ENCODE measurements at places on chromosomes 11 and 22.

DNA sequence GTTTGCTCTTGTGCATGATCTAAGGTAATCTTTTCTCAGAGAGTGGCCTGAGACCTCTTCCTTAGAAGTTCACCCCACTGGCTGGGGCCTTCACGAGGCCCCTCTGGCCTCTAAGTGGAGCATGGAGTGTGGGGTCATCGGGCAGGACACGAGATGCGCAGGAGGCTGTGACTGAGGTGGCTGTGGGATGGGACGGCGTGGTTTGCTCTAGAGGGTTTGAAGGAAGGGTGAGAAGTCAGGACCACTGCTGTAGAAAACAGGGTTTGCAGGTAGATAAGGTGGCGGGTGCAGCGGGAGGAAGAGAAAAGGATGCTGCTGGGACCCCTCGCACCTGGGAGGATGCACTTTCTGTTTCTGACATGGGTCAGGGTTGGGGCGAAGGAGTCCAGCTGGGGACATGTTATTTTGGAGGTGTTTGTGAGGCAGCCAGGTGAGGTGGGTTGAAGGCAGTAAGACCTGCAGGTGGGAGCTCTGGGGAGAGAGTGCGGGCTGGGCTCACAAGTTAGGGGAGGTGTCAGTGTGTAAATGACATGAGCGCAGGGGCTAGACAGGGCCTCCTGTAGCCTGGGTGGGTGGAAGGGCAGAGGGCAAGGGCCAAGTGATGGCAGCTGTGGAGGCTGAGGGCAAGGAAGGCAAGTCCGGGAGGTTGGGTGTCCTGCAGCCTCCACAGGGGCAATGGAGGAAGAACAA lies 62.5 kb downstream of the KCNQ1 start:
- DNase-seq, result no peak

- DNase-seq, result no peak
These were observed 1274.6 kb downstream of the BRD1 start for GRCh38 chr22:48553119-48553518.

DNA sequence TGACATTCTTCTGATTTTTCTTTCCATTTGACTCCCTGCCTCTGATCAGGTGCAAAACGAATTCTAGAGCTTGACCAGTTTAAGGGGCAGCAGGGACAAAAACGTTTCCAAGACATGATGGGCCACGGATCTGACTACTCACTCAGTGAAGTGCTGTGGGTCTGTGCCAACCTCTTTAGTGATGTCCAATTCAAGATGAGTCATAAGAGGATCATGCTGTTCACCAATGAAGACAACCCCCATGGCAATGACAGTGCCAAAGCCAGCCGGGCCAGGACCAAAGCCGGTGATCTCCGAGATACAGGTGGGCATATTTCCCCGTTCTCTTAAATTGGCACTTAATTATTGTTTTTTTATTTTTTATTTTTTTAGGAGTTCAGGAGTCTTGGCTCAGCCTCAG lies 15.4 kb downstream of the XRCC6 start:
- no peak for DNase-seq

GRCh38 chr11:103406357-103406756 lies 297.1 kb downstream of the DYNC2H1 start:
- DNase-seq, result no peak

DNA sequence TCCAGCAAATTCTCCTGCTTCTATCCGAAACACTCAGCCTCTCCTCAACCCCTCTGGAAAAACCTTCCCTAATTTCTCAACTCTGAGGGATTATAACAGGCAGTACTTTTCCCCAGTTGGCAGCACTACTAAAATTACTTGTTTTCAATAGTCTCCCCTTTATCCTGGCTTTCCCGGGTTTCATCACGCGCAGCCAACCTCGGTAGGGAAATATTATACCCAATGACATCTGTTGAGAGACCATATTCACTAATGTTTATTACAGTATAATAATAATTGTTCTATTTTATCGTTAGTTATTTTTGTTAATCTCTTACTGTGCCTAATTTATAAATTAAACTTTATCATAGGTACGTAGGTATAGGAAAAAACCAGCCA lies 330 bp upstream of the POLD3 start:
- DNase-seq, result no peak

- DNase-seq, result no peak
These were observed 20.9 kb downstream of the TMPRSS13 start for GRCh38 chr11:117908109-117908895.

- DNase-seq, result no peak
These were observed 10.8 kb downstream of the SYT12 start for GRCh38 chr11:67033661-67034166.

- DNase-seq, result no peak
These were observed 104.3 kb downstream of the MRTFA start for GRCh38 chr22:40531951-40532900.

GRCh38 chr11:65183201-65183891 lies 1.6 kb downstream of the CAPN1 start:
- DNase-seq, result no peak

DNA sequence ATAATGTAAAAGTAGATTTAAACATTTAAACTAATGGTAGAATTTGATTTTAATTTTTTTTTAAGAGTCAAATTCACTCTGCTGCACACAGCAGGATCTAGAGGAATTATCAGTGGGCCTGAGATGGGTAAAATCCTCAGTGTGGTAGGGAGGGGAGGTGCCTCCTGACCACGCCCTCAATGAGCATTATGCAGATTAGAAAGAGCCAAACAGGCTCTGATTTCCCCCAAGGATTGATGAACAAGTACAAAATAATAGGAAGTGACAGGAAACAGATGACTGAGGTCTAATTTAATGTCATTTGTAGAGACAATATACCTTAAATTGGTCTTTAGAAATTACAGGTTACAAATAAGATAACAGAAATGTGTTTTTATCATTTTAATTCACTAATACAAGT lies 155.2 kb downstream of the DCDC1 start:
- DNase-seq, result no peak

- no peak for DNase-seq
These were observed 17.1 kb downstream of the PATZ1 start for GRCh38 chr22:31329029-31329428.

DNA sequence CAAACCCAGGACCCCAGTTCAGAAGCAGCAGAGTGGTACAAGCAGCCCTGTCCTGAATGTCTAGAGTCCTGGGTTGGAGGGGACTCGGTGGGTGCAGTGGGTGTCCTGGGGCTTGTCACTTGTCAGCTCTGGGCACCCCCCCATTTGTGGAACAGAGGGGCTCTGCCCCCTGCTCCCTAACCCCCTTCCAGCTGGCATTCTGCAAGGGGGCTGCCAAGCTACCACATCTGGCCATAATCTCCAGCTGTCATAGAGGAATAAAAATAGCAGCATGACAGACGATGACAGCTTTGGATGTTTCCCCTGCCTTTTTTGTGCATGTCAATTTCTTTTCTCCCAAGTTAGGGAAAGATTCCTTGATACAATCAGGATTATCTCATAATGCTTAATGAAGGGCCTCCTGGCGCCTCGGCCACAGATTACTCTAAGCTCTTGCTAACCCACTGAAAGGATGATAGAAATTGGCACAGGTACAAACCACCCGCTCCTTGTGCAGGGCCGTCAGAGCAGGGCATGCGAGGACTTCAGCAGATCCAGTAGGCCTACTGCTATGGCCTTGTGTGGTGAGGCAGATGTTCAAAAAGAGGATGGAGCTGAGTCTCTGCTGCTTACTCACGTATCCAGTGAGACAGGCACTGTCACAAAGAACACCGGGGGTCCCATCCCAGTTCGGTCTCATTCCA lies 83.0 kb downstream of the ISX start:
- no peak for DNase-seq

DNA sequence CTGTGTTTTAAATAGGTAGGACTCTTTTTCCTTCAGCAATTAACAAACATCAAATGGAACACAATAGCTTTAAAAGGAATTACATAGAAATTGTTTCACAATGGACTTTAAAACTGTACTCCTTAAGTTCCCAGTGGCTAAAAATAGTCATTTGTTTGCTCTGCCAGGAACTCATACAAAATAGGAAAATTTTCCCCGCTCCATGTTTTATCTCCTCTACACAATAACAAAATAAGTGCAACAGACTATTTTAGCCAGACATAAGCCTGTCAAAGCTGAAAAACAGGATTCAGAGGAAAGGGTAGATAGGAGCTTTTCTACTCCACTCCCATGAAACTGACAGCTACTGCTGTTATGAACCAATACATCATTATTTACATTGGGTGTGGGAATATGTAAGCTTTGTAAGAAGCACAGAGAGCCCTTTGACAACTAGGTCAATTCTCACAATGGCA lies 90.1 kb downstream of the STK33 start:
- no peak for DNase-seq

GRCh38 chr11:92709329-92709728 lies 260.1 kb upstream of the MTNR1B start:
- no peak for DNase-seq

DNA sequence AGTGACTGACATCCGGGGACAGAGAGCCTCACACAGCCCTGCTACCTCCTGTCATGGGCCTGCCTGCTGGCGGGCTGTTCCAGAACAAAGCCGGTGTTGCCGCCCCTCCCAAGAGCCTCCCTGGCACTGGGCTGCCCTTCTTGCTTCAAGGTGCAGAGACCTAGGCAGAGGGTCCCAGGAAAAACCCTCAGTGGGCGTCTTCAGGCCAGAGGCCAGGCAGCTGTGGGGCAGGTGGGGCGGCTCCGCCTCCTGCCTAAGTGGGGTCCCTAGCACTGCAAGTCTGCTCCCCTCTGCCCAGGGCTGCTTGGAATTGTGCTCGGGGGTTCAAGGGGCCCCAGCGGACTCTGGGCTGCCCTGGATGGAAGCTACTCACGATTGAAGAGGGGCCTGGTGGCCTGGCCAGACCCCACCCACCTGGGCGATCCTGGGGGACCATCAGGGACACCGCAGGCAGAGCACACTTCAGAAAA lies 20.4 kb upstream of the GNB1L start:
- no peak for DNase-seq

DNA sequence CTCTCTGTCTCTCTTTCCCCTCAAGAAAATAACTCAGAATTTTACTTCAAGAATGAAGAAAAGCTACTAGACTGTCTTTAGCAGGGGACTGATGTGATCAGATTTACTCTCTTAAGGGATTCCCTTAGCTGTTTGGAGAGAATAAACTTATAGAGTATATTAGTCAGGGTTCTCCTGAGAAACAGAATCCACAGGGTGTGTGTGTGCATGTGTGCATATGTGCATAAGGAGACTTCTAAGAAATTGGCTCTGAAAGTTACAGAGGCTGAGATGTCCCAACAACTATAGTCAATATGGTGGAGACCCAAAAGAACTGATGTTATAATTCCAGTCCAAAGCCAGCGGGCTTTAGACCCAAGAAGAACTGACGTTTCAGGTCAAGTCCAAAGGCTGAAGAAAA lies 43.1 kb upstream of the ARL14EP start:
- no peak for DNase-seq

GRCh38 chr11:38593649-38594048 lies 1995.6 kb upstream of the RAG2 start:
- DNase-seq, result no peak

DNA sequence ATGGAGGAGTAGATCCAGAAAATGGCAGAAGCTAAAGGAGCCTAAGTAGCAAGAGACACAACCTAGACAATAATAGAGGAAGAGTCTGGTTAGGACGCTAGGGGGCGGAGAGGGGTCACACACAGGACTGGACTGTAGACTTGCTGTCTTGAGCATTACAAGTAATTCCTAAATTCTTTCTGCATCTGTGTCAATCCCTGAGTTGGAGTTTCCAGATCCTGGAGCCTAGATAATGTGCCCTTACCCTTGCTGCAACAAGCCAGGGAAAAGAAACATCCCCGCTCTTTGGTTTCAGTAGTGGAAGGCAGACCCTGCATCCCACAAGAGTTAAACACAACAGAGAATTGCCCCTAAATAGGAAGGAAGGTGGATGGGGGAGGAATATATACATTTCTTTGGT lies 14.9 kb upstream of the CCDC73 start:
- DNase-seq, result peak; percentile 56

GRCh38 chr11:16863389-16863788 lies 124.9 kb downstream of the C11orf58 start:
- DNase-seq, result no peak

DNA sequence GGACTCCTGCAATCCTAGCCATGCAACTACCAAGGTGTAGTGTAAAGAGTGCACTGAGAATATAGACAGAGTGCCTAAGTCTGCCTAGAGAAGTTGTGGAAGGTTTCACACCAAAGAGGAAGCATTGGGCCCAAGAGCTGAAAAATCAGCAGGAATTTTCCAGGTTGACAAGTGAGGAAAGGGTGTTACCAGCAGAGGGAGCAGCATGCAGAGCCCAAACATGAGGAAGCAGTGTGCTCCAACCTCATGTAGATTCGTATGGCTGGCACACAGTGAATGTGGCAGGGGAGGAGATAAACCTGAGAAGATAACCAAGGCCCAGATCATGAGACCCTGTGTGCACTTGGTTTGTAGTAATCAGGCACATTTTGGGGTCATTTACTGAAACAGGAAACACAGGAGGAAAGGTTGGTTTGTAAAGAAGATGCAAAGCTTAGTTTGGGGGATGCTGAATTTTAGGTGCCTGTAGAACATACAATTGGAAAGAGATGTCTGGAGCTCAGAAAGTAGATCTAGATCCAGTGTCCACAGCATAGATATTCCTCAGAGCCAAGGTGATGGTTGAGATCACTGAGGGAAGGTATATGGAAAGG lies 1.7 kb downstream of the HPX start:
- peak; percentile 28 for DNase-seq

GRCh38 chr22:27740202-27740748 lies 61.3 kb downstream of the MN1 start:
- DNase-seq, result no peak

DNA sequence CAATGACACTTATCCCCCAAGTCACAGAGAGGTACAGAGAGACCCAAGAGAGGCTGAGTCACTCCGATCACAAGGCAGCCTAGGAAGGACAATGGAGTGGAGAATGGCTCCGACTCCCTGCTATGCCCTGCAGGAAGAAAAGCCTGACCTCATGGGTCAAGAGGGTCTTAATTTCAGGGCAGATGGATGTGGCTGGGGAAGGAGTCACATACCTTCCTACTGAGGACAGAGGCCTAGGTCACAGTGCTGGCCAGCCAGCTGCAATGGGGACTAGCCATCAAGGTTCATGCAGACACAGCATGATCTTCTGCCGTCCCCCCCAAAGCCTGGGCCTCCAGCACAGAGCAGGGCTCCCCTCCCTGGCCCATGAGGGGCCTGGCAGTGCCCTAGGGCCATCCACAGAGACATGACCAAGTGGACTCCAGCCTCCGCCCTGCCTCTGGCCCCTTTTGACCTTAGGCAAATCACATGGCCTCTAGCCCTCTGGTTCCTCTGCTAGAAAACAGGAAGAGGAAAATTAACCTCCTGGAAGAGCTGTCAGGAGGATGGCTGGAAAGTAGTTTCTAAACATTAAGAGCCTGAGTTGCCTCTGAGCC lies 1.8 kb downstream of the ARRB1 start:
- no peak for DNase-seq

DNA sequence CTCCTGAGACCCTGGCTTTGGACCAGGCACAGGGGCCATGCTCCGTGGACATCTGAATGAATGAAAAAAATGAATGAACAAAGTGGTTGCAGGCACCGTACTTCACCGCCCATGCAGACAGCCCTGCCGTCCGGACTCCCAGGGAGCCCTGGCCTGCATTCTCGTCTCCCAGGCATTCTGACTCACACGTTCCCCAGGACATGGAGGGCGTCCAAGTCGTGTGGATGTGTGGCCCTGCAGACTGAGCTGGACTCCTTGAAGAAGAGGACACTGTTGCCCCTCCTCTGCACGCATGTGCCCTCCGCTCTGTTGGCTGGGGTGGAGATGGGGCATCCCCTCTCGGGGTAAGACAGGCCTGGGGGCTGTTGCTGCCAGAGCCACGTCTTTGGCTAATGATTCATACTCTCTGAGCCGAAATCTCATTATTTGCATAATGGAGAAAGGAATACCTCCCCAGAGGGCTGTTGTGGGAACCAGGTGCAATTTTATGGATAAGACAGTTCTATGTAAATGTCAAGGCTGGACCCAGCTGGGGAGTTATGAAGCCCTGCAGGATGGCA lies 49.7 kb downstream of the RTL6 start:
- peak; percentile 33 for DNase-seq

GRCh38 chr11:64482588-64482987 lies 108.4 kb upstream of the SLC22A12 start:
- no peak for DNase-seq

Data from SHP77 (cell line).